ENCODE measurements at places on chromosomes 16 and 17.

DNA sequence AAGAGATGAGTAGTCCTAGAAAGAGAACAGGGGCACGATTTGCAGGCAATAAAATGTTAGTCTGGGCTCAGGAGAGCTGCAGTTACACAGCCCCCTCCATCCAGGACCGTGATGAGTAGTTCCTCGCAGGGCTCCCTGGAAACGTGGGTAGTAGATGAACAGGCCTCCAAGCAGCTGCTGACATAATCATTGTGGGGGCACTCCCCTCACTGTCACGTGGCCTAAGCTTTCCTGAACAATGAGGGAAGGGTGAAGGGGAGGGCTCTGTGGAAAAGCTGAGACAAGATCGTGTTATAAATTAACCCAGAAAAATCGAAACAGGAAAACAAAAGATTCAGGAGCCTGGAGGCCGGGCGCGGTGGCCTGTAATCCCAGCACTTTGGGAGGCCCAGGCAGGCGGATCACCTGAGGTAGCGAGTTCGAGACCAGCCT, 1.3 kb upstream of the PER1 start:
- peak; percentile 77 for DNase-seq

DNA sequence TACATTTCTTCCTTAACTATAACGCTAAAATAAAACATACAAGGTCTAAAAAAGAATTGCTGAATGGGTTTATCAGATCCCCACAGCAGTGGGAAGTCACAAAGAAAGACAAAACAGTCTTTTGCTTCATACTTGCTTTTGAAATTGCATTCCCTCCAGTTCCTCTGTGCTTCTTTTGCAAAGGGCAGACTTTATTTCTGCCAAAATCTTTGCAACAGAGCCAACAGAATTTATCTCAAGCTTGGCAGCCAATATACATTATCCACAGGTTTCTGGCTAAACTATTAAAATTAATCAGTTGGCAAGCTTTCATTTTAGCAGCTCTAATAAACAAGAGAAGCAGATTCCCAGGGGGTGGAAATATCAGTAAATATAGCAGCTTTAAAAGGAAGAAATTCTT, 378.9 kb upstream of the CA10 start:
- DNase-seq = no peak

DNA sequence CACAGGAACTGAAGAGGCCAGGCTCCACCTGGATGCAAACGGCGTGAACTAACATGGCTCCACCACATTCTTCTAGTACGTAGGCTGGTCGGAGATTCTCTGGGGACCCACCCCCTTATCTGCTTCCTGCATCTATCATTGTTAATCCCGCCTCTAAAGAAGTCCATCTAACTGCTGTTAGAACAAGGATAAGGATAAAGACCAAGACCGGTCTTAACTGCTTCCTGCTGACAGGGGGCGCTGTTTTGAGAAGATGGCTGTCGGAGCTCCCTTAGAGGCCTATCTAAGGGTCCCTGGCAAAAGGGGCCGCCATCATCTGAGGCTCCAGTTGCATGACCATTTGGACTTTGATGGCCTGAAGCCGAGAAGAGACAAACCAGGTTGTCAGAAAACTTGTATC, 25.8 kb upstream of the TNFSF12 start:
- no peak for DNase-seq

DNA sequence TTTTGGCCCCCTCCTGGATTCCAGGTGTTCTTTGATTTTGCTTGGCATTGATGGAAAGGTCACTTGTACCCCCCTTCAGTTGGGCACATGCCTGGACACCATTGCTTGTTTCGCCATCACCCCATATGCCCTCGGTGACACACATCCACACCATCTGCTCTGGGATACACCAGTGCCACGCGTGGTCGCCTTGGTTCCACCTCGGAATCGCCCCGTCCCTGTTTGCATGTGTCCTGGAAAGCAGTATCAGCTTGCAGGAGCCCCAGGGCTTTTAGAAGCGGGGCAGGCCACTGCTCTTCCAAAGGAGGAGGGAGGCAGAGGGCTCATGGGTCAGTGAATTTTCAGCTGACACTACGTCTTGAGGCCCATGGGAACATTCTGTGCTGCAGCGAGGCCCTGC, 607.9 kb downstream of the KCNJ18 start:
- DNase-seq = no peak

DNA sequence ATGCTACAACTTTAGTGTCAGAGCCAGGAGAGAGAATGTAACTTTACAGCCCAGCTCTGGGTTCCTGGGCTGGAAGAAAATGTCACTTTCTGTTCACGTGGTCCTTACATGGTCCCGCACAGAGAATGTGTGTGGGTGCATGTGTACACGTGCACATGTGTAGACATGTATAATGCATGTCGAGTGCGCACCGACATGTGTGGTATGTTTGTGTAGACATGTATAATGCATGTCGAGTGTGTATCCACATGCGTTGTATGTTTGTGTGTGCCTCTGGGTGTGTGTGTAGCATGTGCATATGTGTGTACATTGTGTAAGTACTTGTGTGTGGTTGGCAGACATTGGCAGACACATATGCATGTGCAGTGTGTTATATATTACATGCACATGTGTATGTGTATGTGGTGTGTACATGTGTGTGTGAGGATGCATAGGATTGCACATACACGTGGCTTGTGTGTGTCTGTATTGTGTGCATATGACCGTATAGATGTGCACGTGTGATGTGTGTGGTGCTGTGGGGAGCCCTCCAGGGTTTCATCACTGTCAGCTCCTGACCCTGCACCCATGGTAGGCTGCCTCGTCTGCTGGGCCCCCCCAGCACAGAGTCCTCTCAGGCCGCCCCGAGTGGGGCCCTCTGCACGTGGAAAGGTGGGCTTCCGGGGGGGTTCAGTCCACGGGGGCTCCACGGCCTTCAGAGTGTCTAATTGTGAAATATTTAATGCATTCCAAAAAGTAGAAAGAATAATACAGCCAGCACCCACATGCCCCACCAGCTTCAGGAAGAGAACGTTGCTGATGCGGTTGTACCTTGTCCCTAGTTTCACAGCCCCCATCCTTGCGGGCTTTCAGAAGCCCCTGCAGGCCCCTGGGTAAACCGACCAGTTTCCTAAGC, 214.2 kb upstream of the GSE1 start:
- no peak for DNase-seq

- DNase-seq = no peak
Measured at GRCh38 chr17:76949913-76950695, 81.9 kb downstream of the MGAT5B start.

GRCh38 chr17:77727037-77727615, 231.4 kb upstream of the TNRC6C start:
- no peak for DNase-seq

- DNase-seq = no peak
Measured at GRCh38 chr16:59259074-59259949, 525.2 kb upstream of the GOT2 start.

GRCh38 chr16:69012906-69013305, 92.5 kb upstream of the HAS3 start:
- no peak for DNase-seq

- DNase-seq = no peak
Measured at GRCh38 chr17:37430051-37430627, 23.5 kb downstream of the TADA2A start.

- DNase-seq = no peak
Measured at GRCh38 chr16:86559802-86560305, 4.8 kb upstream of the MTHFSD start.

DNA sequence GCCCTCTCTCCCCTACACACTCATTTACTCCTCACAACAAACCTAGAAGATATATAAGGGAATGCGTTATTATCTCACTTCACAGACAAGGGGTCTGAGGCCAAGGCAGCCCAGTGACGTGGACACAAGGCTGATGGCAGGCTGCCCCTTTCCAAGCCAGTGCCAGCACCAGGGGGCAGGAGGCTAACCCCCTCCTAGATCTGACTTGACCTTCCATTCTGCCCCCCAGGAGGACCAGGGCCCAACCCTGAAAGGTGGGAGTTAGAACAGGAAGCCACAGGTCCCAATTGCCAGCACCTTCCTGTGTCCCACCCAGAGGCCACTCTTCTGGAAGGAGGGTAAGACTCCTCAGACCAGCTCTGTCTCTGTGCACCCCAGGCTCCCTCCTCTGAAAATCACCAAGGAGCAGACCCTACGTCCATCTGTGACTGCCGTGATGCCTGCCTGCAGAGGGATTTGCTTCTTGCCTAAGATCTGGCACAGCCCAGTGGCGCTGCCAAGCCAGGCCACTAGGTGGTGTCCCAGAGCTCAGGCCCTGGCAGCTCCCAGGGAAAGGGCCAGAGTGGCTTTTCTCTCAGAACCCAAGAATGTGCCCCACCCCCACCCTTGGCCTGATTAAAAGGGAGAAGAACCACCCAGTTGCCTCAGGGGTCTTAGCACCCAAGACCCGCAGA, 42.4 kb upstream of the MRPS23 start:
- no peak for DNase-seq

DNA sequence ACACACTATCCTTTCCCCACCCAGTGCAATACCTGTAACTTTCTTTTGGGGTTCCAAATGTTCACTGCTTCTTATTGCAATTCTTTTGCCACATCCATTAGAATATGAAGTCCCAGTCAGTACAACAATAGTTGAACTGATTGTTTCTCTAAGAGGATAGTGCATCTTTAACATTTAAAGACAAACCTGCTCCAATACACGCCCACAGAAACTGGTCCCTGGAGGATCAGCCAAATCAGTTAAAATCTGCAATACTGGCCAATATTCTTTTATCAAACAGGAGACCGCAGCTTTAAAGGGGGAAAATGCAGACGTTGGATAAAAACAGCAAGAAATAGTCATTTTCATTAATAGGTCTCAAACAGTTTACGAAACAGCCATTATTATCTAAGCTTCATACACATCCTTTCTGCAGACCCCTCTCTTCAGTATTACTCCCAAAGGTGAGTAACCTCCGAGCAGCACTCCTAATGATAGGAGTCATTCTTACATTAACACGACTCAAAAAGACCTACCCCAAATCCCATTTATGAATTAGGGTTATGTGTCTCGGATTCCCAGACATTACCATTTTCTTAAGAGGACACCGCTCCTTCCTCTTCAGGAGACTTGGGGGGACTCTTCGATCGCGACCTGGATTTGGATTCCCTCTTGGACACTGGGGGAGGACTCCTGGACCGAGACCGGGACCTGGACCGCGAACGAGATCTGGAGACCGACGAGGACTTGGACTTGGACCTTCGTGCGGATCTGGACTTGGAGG, 1.4 kb downstream of the SRSF2 start:
- DNase-seq = no peak

DNA sequence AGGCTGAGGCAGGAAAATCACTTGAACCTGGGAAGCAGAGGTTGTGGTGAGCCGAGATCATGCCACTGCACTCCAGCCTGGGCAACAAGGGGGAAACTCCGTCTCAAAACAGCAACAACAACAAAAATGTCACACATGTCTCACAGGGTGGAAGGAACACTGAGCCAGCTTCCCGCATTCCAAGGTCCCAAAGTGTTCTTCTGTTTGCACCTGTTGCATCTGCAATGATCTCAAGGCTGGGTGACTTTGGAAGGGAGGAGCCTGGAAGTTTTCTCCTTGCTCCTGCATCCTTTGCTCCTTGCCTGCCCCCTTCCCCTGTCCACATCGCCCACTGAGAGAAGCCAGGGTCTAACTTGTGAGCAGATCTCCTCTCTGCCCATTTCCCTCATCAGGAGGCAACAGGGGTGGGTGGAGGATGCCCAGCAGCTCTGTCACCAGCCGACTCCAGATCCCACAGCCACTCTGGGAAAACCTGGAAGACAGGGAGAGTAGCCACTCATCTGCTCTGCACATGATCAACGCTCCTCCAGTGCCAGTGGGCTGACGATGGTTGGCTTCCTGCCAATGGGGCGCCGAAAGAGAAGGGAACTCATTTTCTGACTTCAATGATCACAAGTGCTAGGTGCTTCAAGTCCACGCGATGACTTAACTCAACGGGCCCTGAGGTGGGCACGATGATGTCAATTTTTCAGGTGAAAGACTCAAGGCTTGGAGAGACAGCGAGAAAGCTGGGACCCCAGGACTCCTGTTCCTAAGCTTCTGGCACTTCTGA, 12.6 kb downstream of the CHST6 start:
- DNase-seq = no peak

DNA sequence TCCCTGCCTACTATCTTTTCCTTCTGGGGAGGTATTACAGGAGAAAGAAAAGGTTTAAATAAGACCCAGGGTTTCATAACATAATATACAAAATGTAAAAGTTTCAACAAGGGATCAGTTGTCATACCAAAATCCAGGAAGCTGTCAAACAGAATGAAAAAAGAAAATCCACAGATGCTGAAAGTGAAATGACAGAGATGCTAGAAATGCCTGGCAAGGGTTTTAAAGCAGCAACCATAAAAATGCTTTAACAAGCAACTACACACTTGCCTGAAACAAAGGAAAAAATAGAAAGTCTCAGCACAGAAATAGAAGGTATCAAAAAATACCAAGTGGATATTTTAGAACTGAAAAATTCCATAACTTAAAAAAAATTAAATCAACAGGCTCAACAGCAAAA, 105.0 kb downstream of the C16orf78 start:
- DNase-seq = no peak

GRCh38 chr16:73428121-73428520, 380.2 kb upstream of the ZFHX3 start:
- DNase-seq = no peak

- DNase-seq = no peak
Measured at GRCh38 chr16:70746040-70746707, 54.8 kb downstream of the VAC14 start.

- DNase-seq = no peak
Measured at GRCh38 chr17:63760771-63761539, 12.4 kb downstream of the CCDC47 start.

DNA sequence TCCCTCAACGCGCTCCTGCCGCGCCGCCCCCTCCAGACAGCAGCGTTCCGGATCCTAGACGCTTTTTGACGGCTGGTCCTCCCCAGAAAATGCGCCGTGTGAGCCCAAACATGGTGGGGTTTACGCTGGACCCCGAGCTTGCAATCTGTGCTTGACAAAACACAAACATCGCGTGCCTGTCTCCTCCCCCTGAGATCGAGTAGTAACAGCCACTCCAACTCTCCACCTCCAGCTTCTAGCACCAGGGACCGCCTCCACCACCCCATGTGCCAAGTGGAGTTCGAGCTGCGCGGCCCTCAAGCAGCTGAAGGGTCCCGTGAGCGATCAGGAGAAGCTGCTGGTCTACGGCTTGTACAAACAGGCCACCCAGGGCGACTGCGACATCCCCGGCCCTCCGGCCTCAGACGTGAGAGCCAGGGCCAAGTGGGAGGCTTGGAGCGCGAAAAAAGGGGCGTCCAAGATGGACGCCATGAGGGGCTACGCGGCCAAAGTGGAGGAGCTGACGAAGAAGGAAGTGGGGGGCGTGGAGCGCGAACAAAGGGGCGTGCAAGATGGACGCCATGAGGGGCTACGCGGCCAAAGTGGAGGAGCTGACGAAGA, 656 bp upstream of the GEMIN4 start:
- no peak for DNase-seq

- no peak for DNase-seq
Measured at GRCh38 chr17:74720506-74720905, 7.8 kb upstream of the CD300LF start.

DNA sequence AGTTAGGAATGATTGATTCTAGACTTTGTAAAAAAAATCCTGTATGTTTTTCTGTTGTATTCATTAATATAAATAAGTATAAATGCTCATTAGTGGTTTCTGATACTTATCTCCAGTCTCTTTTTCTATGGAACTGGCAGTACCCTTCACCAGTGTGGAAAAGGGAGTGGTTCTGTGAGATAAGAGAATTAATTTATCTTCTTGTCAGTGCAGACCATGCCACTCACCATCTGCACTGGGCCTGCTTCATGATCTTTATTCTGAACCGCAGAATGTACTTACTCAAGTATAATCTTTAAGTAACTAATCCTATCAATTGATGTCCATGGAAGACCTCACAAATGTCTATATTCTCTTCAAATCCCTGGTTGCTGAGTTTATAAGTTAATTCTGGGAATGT, 836.1 kb upstream of the CDH8 start:
- DNase-seq = no peak
